ENCODE measurements at places on chromosomes 7 and 10.

DNA sequence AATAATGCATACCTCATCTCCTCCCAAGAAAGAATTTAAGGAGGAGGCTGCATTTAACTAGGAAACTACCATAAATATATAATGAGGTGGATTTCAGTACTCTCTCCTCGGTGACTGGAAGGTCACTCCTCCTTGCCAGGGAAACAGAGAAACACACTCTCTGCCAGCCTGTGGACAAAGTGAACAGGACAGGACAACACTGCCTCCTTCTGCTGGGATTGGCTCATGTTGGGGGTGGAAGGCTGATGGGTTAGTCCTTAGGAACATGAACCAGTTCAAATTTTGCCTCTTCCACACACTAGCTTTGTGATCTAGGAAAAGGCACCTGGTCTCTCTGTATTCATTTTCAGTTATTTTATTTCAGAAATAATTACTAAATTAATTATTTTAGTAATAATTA lies 50.6 kb upstream of the STEAP4 start:
- DNase-seq, result no peak

DNA sequence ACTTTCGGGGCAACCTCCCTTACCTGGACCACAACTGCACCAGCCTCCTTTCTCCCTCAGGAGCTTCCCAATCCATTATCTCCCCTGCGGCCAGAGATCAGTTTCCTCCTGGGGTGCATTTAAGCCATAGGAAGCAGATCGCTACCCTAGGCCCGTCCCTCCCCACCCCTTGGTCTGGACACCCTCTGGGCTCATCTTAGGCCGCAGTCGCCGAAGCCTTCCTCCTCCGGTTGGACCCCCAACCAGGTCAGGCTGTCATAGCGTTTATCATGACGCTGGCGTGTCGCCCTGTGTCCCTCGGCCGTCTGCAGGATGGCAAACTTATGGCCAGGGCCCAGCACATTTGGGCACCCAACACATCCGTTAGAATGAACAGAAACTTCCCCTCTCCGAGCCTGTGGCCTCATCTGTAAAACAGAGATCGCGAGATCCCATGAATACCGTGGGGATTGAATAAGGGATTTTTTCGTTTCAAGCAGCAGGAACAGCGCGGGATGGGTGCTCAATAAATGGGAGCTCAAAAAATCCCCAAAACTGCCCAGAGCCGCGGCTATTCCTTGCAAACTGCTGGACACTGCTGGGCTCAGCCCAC lies 669 bp upstream of the AP5Z1 start:
- no peak for DNase-seq

DNA sequence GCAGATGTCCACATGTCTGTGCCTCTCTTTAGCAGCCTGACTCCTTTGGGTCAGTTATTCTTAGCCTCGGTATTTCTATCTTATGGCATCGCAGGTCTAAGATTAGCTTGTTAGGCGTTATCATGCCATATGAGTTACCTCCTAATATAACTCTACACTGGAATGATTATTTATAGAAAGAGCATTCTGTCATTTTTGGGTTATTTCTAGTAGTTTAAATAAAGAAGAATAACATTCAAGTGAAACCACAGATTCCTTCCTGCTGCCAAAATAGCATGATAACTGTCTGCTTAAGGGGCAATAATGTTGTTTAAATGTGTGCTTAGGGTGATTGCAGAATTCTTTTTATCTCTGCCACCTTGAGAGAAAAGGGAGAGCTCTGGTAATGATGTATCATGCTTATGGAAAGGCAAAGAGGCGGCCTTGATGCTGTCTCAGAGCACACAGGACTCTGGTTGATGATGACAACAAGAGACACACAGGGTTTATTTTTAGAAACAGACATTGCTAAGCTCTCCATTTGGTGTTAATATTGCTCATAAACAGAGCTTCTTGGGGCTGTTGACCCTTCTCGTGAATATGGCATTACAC lies 10.4 kb downstream of the HDAC9 start:
- no peak for DNase-seq

- no peak for DNase-seq
Measured at GRCh38 chr10:80477813-80478212, 23.7 kb downstream of the TSPAN14 start.

- no peak for DNase-seq
Measured at GRCh38 chr7:142371586-142372377, 113.9 kb upstream of the PRSS58 start.

DNA sequence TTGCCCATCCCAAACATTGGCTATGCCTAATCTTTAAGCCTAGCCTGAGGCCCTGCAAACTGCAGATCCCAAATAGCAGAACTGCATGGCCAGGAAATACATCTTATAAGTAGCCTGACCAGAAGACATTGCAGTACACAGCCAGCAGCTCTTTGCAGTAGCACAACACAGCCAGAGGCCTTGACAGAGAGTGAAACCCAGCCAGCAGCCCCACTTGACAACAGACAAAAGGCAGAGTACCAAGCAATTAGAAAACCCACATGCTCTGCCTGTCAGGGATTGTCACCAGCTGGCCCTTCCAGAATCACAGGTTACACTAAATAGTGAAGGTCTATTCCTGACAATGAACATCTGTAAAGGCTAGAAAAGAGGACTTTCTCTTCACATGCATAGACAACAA lies 242.8 kb upstream of the TMEM72 start:
- DNase-seq, result no peak

- no peak for DNase-seq
Measured at GRCh38 chr10:115219203-115219602, 126.0 kb downstream of the ATRNL1 start.

DNA sequence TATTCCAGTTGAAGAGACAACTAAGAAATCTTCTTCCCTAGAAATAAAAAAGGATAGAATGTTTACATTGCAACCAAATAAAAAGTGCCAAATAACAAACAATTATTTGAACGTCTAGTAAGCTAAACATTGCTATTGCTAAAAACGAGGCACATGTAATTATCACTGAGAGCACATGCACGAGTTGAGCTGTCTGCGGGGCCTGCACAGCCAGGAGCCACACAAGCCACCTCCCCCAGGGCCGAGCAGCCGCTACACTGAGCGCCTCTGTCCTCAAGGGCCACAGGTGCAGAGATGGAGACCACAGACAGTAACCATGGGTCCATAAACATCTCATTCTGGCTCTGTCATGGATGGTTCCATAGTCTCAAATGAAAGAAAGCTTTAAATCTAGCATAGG lies 17.2 kb downstream of the NCAPG2 start:
- no peak for DNase-seq

DNA sequence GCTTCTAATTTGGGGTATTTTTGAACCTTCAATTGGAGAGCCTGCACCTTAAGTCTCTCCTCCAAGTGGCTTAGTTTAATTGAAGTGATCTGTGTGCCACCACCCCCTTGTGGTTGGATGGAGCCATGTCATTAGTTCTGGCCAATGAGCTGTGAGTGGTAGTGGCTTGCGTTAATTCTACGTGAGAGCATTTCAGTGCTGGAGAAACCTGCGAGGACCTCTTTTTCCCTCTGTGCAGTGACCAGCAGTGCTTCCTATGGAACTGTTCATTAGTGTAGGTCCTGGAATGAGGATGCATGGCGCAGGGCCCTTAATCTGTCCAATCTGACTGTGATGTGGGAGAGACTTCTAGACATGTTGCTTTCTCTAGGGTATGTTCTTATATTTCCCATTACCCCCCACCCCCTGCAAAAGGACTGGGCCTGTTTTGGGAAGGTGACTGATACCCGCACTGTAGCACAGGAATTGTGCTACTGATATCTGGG lies 3.8 kb downstream of the HILPDA start:
- peak; percentile 49 for DNase-seq

- no peak for DNase-seq
Measured at GRCh38 chr7:137975221-137975620, 26.7 kb downstream of the CREB3L2 start.

DNA sequence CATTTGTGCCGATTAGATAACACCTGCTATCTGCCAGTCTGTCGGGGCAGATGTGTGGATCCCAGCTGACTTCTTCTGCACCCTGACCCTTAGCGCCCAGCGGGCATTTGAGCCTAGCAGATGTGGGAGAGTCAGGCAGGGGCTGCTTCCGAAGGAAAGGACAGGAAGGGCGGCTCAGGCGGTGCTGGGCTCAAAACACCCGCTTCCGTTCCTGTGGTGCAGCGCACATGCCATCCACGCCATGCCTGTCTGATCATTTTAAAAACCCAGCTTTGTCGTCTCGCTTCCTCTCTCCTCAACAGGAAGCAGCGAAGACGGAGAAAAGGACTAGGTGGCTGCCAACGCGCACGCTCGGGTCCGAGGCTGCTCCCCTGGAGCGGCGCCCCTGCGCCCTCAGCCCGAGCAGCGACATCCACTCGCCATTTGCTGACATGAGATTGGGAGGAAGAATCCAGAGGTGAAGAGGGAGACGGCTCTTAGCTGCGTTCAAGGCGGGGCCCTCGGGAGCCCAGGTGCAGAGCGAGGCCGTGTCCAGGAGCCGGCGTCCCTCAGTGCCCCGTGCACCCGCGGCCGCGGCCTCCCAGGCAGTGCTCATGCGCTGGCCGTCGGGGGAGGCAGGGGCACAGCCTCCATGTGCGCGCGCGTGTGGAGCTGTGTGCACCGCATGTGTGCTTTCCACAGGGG lies 5.9 kb upstream of the BHLHA15 start:
- DNase-seq, result no peak

GRCh38 chr10:8272794-8273425 lies 218.4 kb downstream of the GATA3 start:
- DNase-seq, result no peak

GRCh38 chr10:79434821-79435251 lies 10.6 kb downstream of the ZCCHC24 start:
- no peak for DNase-seq

GRCh38 chr7:4139656-4140625 lies 542.2 kb upstream of the FOXK1 start:
- DNase-seq, result no peak

DNA sequence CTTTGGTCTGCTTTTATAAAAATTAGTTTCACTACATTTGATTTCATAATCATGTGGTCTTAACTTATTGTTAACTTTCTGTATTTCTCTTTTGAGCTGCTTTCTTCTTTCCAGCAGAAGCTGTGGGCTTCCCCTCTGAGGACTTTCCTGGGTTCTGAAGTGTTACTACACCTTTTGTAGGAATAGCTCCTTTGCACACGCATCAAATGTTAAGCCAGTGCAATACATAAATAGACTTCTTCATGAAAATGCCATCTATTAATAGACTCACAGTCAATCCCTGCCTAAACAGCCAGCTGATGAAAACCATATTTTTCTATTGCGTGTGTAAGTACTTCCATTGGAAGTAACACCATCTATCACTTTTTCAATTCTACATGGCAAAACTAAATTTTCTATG lies 1.5 kb downstream of the ABCB4 start:
- no peak for DNase-seq
